ENCODE measurements at places on chromosomes 4 and X. TPM values are rescaled to one million over a fixed set of nuclear protein-coding genes. Genes with fewer than 3 reads are reported as not detected.

MED12 gene
- total RNA-seq, result 80.0 TPM

GRCh38 chrX:81308086-81308829, 106.4 kb downstream of the SH3BGRL start:
- H3K36me3 ChIP-seq, result peaks cover 4% of the 10 kb centered on the region
- peaks cover 11% of the 10 kb centered on the region for H3K4me1 ChIP-seq
- no peak for DNase-seq
- H3K27me3 ChIP-seq, result no peaks in the 10 kb centered on the region

- H3K4me1 ChIP-seq, result no peaks in the 10 kb centered on the region
- H3K36me3 ChIP-seq, result no peaks in the 10 kb centered on the region
- DNase-seq, result no peak
Measured at GRCh38 chr4:36303426-36304137, 22.2 kb downstream of the DTHD1 start.

PDCL2 gene
- total RNA-seq, result not detected

GIMD1 gene
- total RNA-seq, result not detected

GRCh38 chr4:54473798-54474197, 184.0 kb upstream of the KIT start:
- DNase-seq, result no peak
- no peak overlapping the region for H3K27ac ChIP-seq
- H3K36me3 ChIP-seq, result no peaks in the 10 kb centered on the region
- H3K27me3 ChIP-seq, result peaks cover 8% of the 10 kb centered on the region

FAM200B gene
- 38.5 TPM for total RNA-seq

DNA sequence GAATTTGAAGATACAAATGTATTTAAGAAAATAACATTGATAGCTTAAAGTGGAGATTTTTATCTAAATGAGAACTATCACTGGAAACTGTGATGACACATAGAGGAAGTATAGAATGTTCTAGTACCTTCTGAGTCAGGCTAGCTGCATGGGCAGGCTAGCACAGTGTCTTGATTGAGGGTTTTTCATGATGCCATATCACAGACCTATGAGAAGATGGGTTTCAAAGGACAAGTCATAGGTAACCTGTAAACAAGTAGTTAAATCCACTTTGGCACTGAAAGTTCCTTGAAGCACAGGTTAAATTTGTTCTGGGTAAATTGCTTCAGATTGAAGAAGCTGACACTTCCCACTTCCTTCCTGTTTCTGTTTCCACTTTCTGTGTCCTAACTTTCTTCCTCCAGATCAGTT, 48.2 kb upstream of the CDKN2AIP start:
- H3K36me3 ChIP-seq, result no peaks in the 10 kb centered on the region
- no peaks in the 10 kb centered on the region for H3K27me3 ChIP-seq
- H3K4me1 ChIP-seq, result peaks cover 38% of the 10 kb centered on the region
- no peak overlapping the region for H3K27ac ChIP-seq
- no peak overlapping the region for H3K4me3 ChIP-seq
- no peak for DNase-seq

DNA sequence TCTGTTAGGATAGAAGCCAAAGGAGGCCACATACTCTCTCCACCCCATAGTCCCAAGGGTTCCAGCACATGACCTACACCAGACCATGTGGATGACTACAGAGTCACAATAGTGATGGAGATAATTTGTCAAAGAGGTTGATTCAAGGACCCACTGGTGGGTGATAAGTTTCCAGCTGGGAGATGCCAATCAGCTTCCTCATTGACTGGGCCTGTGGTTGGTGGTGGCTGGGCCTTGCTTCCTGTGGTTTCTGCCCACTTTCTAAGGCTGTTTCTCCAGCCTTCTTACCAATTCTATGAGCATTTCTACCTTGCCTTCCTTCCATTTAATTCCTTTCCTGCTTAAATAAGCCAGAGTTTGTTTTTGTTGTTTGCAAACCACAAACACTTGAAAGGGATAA, 95.5 kb upstream of the CPEB2 start:
- no peak for DNase-seq
- no peaks in the 10 kb centered on the region for H3K36me3 ChIP-seq
- peaks cover 23% of the 10 kb centered on the region for H3K27me3 ChIP-seq
- no peak overlapping the region for H3K27ac ChIP-seq
- H3K4me3 ChIP-seq, result no peak overlapping the region
- H3K4me1 ChIP-seq, result no peaks in the 10 kb centered on the region

SPANXD gene
- not detected for total RNA-seq

GRCh38 chr4:165970703-165971420, 97.8 kb downstream of the TLL1 start:
- no peak overlapping the region for H3K27ac ChIP-seq
- no peak for DNase-seq
- H3K4me3 ChIP-seq, result no peak overlapping the region
- H3K4me1 ChIP-seq, result no peaks in the 10 kb centered on the region
- no peaks in the 10 kb centered on the region for H3K36me3 ChIP-seq

GABRB1 gene
- not detected for total RNA-seq

- H3K4me1 ChIP-seq, result no peaks in the 10 kb centered on the region
- DNase-seq, result no peak
- H3K36me3 ChIP-seq, result no peaks in the 10 kb centered on the region
- no peak overlapping the region for H3K27ac ChIP-seq
- no peaks in the 10 kb centered on the region for H3K27me3 ChIP-seq
- H3K4me3 ChIP-seq, result no peak overlapping the region
Measured at GRCh38 chrX:29547877-29548276, 667.5 kb upstream of the MAGEB2 start.

- no peak overlapping the region for H3K4me3 ChIP-seq
- no peaks in the 10 kb centered on the region for H3K36me3 ChIP-seq
- no peaks in the 10 kb centered on the region for H3K27me3 ChIP-seq
- no peak overlapping the region for H3K27ac ChIP-seq
- DNase-seq, result no peak
- H3K4me1 ChIP-seq, result no peaks in the 10 kb centered on the region
Measured at GRCh38 chrX:101009090-101009489, 39.6 kb downstream of the ARL13A start.

DNA sequence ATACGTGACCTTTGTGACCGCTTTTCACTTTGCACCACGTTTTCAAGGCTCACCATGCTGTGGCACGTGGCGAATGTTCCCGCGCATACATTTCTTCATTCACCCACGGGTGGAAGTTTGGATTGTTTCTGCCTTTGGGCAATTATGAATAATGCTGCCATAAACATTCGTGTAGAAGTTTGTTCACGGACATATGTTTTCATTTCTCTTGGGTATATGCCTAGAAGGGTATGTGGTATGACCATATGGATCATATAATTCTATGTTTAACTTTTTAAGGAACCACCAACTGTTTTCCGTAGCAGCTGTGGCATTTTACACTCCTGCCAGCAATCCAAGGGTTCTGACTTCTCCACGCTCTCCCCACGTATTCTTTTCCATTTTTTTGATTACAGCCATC, 60.9 kb upstream of the MXD4 start:
- H3K27me3 ChIP-seq, result no peaks in the 10 kb centered on the region
- no peak overlapping the region for H3K4me3 ChIP-seq
- H3K36me3 ChIP-seq, result peaks cover 5% of the 10 kb centered on the region
- H3K4me1 ChIP-seq, result no peaks in the 10 kb centered on the region

DNA sequence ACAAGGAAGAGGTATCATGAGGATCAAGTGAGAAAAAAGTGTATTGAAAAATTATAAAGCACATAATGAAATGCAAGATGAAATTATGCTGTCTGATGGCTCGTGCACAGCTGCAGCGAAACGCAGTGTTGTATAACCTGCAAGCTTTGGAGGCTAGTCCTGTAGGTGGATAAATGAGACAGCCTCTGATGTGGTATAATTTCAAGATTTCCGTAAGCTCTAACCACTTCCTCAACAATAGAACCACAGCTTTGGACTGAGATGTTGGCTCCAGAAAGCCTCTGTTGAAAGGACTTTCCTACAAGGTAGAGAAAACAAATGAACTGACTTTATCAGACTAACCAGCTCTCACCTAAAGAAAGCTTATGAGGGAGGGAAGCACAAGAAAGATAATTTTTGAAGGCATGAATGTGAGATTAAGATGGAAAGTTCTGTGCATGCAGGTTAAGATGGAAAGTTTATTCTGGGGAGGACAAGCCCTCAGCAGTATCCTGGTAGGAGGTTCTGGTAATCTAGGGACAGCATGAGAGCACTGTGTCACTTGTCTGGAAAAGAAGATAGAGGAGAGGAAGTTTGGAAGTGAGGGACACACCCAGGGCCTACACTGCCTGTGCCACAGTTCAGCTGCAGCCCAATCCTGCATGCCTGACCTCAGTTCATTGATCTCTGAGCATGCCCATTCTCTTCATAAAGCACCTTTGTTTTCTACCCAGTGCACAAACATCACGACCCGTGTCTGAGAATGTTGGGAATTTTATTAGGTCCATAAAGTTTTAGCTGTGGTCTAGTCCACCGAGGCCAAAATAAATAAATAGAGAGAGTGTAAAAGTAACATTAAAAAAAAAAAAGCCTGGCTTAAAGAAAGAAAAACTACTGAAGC, 161.5 kb upstream of the SFRP2 start:
- no peaks in the 10 kb centered on the region for H3K36me3 ChIP-seq
- peaks cover 4% of the 10 kb centered on the region for H3K27me3 ChIP-seq
- peak overlapping the region; percentile 0 for H3K27ac ChIP-seq

DNA sequence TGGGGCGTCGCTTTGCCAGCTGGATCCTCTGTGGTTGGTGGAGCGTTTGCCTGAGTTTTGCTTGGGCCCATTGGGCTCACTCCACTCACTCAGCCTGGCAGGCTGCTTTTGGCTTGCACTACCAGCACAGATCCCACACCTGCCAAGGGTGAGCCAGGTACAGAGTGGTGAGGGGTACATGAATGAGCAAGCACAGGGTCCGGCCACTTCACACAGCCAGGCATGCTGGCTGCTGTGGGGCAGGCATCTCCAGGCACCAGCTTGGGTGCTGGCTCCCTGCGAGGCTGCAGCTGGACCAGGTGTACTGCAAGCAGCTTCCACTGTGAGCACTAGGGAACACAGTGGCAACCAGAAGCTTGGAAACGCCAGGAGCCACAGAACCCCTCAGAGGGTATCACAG, 60.1 kb upstream of the NPNT start:
- H3K4me3 ChIP-seq, result no peak overlapping the region
- H3K4me1 ChIP-seq, result no peaks in the 10 kb centered on the region

GRCh38 chrX:18702362-18703195, 4.9 kb upstream of the PPEF1 start:
- H3K4me3 ChIP-seq, result no peak overlapping the region
- no peaks in the 10 kb centered on the region for H3K4me1 ChIP-seq
- no peak for DNase-seq
- peaks cover 1% of the 10 kb centered on the region for H3K27me3 ChIP-seq
- no peak overlapping the region for H3K27ac ChIP-seq

DNA sequence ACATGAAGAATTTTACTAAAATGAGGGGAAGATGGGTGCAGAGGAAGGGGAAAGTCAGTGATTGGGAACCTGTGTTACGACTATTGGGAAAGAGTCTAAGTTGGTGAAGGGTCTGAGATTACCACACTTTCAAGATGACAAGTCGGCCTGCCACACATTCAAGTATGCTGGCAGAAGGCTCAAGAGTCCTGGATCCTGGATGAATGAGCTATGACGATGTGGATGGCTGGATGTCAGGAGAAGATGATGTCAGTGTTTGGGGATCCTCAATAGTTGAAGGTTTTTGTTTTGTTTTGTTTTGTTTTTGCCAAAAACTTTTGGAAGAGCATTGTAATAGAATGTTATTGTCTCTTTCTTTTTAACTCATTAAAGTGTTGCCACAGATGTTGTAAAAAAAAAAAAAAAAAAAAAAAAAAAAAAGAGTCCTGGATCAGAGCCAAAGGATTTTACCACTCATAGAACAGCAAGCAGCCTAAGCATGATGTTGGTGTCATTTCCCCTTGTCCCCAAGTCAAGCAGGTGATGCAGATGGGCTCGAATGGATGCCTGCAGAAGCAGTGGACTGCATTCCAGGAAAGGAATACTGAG, 120.6 kb downstream of the REELD1 start:
- H3K36me3 ChIP-seq, result peaks cover 1% of the 10 kb centered on the region
- H3K4me1 ChIP-seq, result no peaks in the 10 kb centered on the region
- H3K4me3 ChIP-seq, result no peak overlapping the region
- H3K27ac ChIP-seq, result no peak overlapping the region
- DNase-seq, result no peak
- no peaks in the 10 kb centered on the region for H3K27me3 ChIP-seq

DNA sequence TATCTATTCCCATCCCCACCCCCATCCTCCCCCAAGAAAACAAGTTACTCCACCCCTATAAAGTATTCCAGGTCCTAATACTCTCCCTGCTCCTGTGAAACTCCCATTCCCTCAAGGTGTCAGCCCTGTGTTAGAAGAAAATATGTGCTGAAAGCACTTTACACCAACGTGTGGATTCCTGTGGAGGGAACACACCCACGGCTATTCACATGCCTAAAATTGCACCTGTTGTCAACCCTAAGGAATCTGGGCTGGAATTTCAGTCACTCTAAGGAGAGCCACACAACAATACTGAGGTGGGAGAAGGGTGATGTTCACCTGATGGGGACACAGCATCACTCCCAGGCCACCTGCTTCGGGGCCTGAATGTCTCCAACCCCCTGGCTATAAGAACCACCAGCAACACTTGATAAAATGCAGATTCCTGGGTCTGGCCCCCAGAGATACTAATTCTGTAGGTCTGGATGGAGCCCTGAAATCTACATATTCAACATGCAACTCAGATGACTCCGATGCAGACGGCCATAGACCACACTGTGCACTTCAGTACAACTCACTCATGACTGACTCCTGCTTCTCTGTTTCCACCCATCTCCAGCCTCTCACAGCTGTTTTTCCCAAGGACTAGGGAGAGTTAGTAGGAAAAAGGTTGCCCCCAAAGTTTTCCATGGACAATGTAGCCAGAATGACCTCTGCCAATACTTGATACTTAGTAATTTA, 15.8 kb downstream of the SCD5 start:
- no peaks in the 10 kb centered on the region for H3K4me1 ChIP-seq
- no peaks in the 10 kb centered on the region for H3K27me3 ChIP-seq
- DNase-seq, result no peak

ZNF630 gene
- total RNA-seq, result 5.8 TPM

- no peak for DNase-seq
- no peak overlapping the region for H3K27ac ChIP-seq
- H3K36me3 ChIP-seq, result no peaks in the 10 kb centered on the region
- no peaks in the 10 kb centered on the region for H3K27me3 ChIP-seq
Measured at GRCh38 chrX:29518100-29518499, 697.3 kb upstream of the MAGEB2 start.

DNA sequence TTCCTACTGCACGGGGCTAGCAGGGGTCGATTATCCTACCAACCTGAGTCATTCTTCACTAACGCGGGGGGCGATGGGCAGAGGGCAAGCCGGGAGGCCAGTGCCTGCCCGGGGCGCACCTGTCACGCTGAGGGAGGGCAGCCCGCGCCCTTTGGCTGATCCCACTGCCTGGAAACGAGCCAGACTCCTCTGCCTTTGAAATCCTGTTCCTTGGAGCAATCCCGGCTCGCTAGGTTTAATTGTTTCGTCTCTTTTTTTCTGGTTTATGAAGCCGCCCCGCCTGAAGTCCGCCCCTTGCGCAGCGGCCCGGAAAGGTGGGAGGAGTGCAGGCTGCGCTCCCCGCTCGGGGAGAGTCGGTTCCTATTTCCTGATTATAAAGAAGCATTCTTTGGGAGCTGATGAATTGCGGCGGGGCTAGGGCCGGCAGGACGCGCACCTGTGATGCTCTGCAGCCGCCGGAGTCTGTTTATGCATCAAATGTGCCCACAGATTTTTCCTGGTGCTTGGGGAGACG, 484.2 kb downstream of the BCOR start:
- no peak overlapping the region for H3K27ac ChIP-seq
- peaks cover 21% of the 10 kb centered on the region for H3K4me1 ChIP-seq
- no peaks in the 10 kb centered on the region for H3K27me3 ChIP-seq
- no peak for DNase-seq
- no peaks in the 10 kb centered on the region for H3K36me3 ChIP-seq
- H3K4me3 ChIP-seq, result peak overlapping the region; percentile 82

Measured in naive thymus-derived CD8-positive, alpha-beta T cell (primary cell).